Stimulated activated CD4-positive, alpha-beta T cell treated with anti-CD3 and anti-CD28 coated beads, Interleukin-1b, Interleukin-23, amount 100 ng/mL, for 48 hours (primary cell): ENCODE measurements at places on chromosomes 1 and 21.

- DNase-seq, result peak; percentile 97
Observed at GRCh38 chr21:42414928-42415769, 11.4 kb downstream of the UBASH3A start.

DNA sequence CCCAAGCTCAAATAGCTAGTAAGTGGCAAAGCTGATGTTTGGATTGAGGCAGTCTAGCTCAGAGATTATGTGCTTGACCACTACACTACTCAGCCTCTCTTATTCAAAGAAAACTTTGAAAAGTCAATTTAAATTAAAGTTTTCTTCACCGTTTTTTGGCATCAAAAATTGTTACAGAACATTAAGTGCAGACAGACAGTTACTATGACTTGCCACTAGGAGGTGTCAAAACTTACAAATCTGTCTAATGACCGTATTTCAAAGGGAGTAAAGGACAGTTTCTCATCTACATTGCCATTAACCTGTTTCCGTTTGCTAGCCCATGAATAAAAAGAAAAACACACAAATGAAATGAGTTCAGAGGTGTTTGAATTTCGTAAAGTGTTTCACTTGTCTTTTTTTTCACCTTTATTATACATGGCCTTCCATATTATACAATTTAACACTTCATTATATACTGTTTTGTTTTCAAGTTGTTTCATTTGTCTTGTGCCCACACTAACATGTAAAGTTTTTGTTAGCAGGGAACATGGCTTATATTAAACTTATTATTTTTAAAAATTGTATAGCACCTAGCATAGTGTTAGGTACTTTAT is 57.4 kb upstream of the MTF2 start:
- no peak for DNase-seq

DNA sequence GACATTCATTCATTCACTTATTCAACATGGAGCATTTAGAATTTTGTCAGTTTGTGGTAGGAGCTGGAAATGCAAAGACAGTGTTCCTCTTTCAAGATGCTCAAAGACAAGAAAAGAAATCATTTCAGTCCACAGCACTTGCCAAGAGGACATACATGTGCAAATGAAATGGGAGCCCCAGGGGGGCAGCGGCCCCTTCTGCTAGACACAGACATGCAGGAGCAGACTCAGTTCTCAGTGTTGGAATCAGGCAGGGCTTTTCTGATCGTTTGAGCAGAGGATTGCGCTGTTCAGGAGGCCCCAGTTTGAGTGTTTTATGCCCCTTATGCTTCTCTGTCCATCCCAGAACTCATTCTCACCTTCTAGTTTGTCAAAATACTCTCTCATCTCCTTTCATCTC is 35.6 kb upstream of the VASH2 start:
- DNase-seq, result no peak

- no peak for DNase-seq
Observed at GRCh38 chr1:98556521-98557158, 104.9 kb upstream of the SNX7 start.

- DNase-seq, result no peak
Observed at GRCh38 chr1:163231385-163231784, 28.7 kb upstream of the RGS5 start.

GRCh38 chr21:41048623-41049022 is 119.3 kb upstream of the BACE2 start:
- no peak for DNase-seq
